Kidney capillary endothelial cell (primary cell): ENCODE measurements at places on chromosomes 7 and 10.

DNA sequence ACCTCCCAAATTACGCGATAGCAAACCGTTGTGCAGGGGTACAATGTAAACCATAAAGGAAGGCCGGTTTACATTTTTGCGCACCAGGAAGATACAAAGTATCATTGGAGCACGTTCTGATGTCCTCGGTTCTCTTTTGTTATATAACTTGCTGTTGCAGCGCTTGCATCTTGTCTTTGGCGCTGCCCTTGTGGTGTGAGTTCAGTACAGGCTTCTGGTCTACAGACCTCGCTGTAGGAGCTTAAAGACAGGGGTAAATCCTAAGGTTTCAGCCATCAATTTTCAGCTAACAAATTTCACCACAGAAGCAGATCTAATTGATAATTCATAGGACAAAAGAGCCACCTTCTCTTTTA lies 1.5 kb upstream of the MKX start:
- DNase-seq, result no peak

DNA sequence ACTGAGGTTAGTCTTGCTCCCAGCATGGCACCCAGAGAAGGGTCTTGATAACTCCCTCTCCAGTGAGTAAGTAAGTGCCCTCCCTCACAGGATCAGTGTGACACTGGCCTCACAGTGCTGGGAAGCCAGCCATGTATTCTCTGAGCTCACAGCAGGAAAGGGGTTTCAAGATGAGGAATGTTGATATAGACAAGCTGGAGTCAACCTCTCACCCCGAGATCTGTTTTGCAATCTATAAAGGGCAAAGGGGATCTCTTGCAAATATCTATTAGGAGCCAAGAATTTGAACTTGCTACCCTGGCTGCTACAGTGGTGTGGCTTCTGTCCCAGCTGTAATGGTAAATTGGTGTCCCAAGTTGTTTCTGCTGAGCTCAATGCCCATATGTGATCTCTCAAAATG lies 70.2 kb upstream of the ADAM12 start:
- peak; percentile 10 for DNase-seq

DNA sequence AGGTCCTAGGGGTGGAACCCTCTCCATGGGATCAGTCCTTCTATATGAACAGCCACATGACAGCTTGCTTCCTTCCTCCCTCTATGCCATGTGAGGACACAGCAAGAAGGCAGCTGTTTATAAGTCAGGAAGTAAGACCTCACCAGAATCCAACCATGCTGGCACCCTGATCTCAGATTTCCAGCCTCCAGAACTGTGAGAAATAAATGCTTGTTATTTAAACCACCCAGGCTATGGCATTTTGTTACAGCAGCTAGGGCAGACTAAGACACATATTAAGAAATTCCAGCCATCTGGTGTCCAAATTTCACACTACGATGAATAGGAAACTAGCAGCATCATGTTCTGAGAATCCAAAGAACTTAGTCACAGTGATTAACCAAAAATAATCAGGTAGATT lies 140.1 kb downstream of the ZFAND4 start:
- peak; percentile 12 for DNase-seq

DNA sequence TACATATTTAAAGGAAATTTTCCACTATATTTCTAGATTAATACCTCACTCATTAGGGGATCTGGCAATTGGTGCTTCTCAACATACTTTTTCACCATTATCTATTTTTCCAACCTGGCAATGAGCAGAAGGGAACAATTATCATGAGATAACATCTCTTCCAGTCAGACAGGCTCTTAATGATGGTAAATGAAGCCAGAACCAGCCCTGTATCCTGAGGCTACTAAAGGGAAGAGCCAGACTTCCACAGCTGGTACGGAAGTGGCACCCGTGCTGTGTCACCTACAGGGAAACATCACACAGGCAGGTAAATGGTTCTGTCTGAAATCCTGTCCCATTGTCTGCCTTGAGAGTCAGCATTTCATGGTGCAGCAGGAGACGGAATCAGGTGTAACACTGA lies 75.9 kb downstream of the ELMO1 start:
- no peak for DNase-seq

DNA sequence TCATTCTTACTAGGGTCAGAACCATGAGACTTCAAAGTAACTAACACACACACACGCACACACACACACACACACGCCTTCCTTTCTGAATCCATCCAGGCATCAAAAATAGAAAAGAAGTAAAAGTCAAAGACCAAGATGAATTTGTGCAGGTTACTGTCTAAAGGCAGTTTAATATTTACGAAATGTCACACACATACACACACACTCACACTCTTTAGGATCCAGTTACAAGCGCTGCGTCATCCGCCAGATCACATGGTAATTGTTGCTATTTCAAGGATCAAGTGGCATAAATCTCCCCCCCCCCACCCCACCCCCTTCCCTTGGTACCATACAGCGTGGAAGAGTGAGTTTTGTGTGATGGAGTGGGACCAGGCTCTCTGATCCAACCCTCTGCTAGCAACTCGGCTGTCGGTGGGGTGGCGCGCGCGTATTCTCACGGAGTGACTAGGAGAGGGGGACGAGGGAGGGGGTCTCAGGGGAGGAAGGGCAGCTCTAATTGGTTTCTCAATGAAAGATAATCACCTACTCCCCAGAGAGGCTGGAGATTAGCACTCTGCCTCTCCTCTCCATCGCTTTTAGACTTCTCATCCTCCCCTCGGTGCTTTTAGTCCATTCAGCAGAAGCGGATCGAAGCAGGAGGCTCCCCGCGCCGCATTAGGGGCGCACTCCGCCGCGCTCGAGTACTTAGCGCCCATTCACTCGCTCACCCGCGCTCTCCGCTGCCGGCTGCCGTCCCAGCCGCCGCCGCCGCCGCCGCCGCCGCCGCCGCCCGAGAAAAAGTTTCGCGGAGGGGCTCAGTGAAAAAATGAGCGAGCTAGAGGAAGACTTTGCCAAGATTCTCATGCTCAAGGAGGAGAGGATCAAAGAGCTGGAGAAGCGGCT lies 83.5 kb upstream of the PRKG1 start:
- peak; percentile 20 for DNase-seq

DNA sequence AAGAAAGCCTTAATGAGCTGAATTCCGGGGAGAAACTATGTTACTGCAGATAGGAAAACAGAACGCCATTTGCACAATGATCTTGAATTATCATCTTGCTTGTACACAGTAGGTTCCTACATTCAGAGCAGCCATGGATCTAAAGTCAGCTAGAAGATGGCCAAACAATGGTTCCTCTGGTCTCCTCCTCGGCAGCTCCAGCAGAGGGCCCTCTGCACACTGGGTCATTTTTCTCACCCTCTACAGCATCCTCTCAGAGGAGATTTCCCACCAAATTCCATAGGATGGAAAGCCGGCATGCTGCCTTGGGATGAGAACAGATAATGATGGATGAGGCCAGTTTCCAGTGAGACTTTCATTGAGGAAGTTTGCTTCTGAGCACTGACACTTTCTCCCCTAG lies 308.5 kb upstream of the NFE2L3 start:
- DNase-seq, result no peak

DNA sequence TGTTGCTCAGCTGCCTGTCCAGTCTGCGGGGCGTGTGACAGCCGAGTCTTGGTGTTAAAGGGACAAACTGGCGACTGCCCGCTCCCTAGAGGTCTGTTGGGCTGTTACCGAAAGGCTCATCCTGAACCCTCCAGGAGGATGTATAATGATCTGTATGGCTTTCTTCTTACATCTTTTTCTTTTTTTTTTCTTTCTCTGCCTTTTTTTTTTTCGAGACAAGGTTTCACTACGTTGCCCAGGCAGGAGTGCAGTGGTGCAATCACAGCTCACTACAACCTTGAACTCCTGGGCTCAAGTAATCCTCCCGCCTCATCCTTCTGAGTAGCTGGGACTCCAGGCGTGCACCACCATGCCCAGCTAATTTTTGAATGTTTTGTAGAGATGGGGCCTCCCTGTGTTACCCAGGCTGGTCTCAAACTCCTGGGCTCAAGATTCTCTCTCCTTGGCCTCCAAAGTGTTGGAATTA lies 857 bp downstream of the INTS15 start:
- no peak for DNase-seq
